ENCODE measurements at places on chromosomes 6 and 20.

GRCh38 chr6:96675597-96675996 lies 112.7 kb downstream of the FHL5 start:
- DNase-seq: peak; percentile 7

GRCh38 chr20:11195899-11196558 lies 522.2 kb upstream of the JAG1 start:
- no peak for DNase-seq

DNA sequence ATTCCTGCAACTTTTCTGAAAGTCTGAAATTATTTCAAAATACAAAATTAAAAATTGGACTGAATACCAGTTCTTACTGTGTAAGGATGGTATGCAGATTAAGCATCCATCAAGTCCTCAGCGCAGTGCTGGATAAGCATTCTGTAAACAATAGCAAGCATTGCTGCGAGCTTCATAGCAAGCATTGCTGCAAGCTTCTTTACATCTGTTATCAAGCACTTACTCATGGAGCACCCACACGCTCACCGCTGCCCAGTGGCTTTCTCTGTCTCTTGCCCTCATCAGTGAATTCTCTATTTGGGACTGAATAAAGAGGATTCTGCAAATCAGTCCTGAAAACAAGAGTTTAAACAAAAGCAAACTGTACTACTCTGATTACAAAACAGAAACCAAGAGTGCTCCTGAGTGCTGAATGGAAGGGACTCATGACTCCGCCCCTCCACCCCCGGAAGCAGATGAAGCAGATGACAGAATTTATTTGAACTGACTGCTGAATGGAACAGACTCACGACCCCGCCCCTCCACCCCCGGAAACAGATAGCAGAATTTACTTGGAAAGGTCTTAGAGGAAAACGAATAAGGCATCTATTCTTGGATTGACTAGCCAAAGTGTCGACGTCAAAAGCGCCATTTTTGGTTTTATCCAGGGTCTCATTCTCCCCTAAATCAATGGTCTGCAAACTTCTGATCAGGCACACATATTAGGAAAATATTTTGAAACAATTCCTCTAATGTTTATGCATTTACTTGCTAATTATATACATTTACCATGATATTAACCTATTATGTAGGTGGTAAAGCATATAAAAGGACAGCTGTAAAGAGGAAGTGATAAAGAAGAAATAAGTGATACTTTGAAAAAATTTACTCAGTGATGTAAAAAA lies 22.1 kb upstream of the EYA2 start:
- DNase-seq: no peak

DNA sequence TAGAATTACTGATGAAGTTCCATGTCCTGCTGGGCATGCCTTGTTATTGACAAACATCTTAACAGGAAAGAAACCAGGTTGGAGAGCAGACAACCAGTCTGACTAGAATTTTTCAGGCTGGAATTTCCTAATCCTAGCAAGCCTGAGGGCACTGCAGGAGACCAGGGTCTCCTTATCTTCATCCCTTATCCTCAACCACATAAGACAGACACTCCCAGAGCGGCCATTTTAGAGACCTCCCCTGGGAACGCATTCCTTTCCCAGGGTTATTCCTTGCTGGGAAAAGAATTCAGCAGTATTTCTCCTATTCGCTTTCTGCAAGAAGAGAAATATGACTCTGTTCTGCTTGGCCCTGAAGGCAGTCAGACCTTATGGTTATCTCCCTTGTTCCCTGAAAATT lies 803.7 kb downstream of the GRIK2 start:
- no peak for DNase-seq

DNA sequence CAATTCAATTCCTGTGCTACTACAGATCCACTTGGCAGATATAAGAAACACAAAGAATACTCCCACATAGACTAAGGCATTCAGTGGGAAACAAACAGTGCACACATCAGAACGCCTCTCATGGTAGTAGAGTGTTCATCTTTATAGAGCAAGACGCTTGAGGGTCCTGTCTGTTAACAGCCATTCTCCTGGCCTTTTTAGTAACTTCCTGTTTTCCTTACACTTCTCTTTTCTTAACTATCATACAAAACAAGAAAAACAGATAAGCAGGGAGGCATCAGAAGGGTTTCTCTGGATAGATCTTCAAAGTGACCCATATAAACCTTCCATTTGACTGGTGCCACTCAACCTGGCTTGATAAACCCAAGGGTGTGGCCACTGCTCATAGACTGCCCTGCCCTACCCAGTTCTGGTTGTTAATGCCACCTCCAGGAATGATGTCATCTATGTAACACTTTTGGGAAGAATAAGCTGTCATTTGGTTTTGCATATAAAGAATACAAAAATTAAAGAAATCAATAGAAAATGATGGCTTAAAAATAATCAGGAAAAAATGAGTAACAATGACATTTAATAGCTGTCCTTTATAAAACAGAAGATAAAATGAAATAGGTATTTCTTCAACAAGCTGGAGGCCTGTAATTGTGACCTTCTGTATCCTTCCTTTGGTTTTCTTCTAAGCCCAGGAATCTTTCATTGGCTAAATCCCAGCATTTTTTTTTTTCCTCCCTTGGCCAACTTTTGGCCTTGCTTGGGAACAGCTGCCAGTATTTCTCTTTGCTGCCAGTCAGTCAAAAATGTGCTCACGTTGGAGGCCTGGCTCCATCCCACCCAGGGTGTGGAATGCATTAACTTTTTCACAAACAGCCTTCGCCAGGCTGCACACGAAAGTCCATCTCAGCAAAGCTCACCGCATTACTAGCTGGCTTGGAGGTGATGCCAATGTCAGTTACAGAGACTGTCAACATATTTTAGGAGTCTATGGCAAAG lies 103.5 kb downstream of the GJA10 start:
- DNase-seq: peak; percentile 35

DNA sequence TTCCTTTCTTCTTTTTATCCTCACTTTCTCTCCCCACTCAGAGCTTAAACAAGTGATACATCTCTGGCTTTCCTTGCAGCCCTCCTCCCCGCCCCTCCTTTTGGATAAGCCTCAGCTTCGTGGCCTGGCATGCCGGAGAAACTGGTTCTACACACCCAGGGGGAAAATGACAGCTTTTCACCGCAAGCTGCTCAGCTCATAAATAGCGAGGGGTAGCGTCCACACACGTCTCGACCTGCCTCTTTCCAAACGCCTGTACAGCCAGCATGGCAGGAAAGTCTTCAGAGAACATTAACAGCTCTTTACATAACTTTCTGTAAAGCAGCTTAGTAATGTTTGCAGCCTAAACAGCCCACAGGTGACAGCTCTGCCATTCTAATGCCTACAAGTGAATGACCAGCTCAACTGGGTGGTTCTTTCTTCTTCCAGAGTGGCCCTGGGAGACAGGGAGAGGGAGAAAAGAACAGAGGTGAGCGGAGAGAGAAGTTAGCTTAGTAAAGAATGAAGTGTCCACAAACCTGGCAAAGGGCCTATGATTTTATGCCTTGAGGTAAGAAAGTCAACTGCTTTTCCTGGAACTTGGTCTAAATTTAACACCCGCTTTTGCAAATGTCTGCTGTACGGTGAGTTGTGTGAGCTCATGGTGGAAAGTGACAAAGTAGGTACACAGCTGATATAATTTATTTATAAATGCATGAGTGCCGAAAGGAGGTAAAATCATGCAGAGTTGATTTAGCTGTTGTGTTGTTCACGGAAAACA lies 251.5 kb downstream of the TFAP2A start:
- no peak for DNase-seq

GRCh38 chr20:53929974-53930650 lies 140.3 kb downstream of the BCAS1 start:
- DNase-seq: no peak

- no peak for DNase-seq
These were observed 70.6 kb upstream of the CCN2 start for GRCh38 chr6:132021552-132022375.

DNA sequence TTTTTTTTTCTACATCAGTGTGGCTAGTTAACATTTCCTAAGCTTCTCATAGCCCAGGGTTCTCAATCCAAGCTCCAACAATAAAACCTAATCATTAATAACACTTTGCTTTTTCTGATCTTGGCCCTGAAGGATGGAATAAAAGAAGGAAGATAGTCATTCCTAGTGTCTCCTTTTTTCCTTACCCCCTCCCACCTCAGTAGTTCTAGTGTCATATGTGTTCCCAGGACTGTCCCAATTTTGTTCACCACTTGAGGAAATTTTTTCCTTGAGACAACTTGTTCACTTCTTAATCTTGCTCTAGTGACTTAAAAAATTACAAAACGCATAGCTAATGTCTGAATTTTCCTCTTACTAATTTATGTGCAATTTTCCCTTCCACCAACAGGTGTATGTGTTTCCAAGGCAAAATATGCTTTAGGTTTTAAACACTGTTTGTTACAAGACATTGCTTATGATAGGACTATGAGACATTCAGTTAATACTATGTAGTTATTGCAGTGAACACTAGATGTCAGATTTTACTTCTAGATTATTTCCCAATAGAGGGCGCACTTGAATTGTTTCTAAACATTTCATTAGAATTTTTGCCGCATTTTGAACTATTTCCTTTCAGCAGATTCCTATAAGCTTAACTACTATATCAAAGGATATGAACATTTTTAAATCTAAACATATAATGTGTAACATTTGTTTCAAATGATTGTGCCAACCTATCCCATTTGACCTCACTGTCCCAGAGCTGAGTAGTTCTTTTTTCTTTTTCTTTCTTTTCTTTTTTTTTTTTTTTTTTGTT lies 18.5 kb upstream of the C6orf141 start:
- peak; percentile 40 for DNase-seq

- DNase-seq: no peak
These were observed 140.5 kb upstream of the OPRM1 start for GRCh38 chr6:153898360-153899059.

GRCh38 chr6:16876201-16876600 lies 114.9 kb upstream of the ATXN1 start:
- DNase-seq: no peak

GRCh38 chr6:14765721-14766390 lies 480.0 kb upstream of the JARID2 start:
- no peak for DNase-seq

GRCh38 chr20:60262967-60263603 lies 304.9 kb downstream of the CDH26 start:
- DNase-seq: peak; percentile 19

- no peak for DNase-seq
These were observed 36.6 kb downstream of the TBC1D32 start for GRCh38 chr6:121297694-121298093.

DNA sequence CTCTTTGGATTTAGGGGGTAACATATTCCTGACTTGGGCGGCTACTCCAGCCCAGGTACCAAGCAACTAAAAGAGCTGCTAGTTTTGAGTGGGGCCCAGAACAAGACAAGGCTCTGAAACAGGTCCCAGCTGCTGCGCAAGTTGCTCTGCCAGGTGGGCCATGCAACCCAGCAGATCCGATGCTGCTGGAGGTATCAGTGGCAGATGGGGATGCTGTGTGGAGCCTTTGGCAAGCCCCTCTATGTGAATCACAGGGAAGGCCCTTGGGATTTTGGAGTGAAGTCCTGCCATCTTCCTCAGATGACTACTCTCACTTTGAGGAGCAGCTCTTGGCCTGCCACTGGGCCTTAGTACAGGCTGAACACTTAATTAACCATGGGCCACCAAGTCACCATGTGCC lies 43.7 kb upstream of the VSX1 start:
- no peak for DNase-seq

DNA sequence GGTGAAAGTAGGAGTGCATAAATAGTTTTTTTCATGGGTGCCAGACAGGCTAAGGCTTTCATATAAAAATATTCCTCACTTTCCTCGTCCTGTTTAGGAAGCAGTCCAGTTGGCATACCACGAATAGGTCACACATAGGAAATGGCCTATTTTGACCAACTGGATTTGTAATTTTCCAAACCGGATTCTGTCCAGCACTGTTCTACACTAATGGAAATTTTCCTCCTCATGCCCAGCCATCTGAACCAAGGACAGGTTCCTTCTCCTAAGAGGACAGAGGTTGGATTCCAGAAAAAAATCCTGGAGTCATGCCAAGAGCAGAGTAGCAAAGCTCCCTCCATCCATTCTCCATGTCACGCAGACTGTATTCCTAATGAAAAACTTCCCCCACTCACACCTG lies 43.1 kb downstream of the PANK2 start:
- no peak for DNase-seq

DNA sequence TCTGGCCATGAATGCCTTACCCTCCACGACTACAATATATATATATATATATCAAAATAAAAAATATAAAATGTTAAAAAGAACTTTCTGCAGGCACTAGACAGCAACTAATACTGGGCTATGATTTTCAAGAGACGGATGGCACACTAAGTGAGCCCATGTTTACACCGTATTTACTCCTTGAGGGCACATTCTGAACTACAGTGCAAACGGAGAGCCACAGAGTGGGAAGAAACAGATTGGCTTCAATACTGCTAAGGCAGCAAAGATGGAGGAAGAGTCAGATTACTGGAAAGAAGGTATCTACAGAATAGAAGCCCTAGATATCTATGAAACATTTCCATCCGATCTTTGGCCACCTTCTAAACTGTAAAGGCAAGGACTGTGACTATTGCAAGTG lies 330.3 kb downstream of the HTR1B start:
- DNase-seq: no peak

DNA sequence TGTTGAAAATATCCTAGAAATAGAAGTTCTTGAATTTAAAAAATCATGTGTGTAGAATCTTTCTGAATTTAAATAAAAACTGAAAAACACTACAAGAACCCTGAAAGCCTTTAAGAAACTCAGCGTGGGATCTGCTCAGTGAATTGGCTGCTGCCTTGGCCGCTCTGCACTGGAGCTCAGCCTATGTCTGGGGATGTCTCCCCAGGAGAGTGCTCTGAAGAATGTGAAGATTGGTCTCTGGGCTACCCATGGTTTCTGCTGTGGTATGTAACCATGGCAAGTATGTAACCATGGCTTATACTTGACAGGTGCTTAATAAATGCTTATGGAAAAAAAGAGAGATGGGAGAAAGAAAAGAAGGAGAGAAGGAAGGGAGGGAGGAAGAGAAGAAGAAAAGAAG lies 3.1 kb upstream of the RRAGD start:
- DNase-seq: no peak

- DNase-seq: peak; percentile 50
These were observed 1.8 kb downstream of the NFKBIE start for GRCh38 chr6:44263354-44264100.

GRCh38 chr6:39411465-39411864 lies 89.0 kb upstream of the KCNK16 start:
- DNase-seq: peak; percentile 40

DNA sequence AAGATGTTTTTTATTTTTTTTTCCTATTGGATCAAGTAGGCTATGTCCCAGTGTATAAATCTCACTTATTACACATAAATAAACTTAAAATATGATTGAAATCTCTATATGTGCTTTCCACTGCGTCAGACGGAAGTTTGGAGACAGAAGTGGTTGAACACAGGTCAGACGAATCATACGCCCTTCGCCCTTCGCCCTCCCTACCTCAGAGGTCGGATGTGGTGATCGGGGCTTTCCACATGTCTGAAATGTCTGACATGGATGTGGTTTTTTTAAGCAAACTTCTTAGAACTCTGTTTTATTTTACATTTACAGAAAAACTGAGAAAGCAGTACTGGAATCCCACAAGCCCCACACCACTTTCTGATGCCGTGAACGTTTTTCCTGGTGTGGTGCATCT lies 344.4 kb downstream of the THBS2 start:
- no peak for DNase-seq

GRCh38 chr6:21459641-21460040 lies 133.9 kb upstream of the SOX4 start:
- no peak for DNase-seq
